ENCODE measurements at places on chromosomes 1 and 21.
A peak's percentile ranks its signal among the peaks of the same experiment; 100 is the strongest.

DNA sequence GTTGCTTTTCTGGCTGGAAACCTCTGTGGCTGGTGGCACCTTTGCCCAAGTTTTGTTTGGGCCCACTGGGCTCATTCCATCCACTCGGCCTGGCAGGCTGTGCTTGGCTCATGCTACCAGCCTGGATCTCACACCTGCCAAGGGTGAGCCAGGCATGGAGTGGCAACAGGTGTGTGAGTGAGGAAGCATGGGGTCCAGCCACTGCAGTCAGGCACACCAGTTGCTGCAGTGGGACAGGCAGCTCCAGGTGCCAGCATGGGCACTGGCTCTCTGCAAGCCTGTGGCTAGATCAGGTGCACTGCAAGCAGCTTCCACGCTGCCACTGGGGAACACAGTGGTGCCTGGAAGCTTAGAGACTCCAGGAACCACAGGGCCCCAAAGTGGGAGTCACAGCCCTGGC, 57.0 kb downstream of the NUP210L start:
- no peak for DNase-seq

DNA sequence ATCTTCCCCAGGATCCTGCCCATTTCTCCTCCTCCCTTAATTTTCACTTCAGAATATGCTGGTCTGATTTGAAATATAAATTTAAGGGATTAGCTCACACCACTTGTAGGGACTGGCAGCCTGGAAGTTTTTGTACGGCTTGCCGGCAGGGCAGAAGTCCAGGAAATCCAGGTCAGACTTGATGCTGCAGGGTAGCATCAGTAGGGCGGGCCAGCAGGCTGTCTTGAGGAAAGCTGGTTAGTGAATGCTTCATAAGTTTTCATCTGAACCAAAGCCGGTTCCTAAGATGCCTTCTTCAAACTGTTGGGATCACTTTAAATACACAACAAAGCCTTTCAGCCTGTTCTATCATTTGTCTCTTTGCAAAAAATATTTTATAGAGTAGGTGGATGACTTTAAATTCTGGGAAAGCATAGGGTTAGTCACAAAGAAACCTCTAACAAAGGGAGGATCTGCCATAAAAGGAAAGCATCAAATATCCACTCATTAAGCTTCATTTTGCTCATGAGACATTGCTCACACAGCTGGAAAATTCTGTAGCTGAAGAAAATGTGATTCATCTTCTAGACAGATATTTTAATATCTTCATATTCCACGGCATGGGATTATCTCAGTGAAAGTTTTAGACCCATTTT, 90.7 kb upstream of the GFI1 start:
- no peak for DNase-seq

DNA sequence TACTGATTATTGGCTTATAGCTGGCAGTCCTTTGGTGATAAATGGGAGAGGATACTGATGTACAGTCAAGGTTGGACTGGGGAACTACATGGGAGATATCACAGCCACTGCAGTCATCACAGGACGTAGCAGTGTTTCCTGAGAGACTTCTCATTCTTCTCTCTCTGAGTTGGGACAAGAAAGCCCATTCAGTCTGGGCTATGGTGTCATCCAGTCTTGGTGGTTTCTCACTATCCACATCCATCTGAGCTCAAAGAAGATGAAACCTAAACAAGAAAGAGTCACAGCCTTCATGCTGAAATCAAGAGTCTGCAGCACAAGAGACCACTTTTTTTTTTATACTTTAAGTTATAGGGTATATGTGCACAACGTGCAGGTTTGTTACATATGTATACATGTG, 12.8 kb upstream of the CD53 start:
- no peak for DNase-seq

GRCh38 chr1:63718541-63718970, 55.3 kb upstream of the ROR1 start:
- DNase-seq, result no peak

- no peak for DNase-seq
These were observed 6.0 kb upstream of the DNMT3L start for GRCh38 chr21:44267655-44268142.

DNA sequence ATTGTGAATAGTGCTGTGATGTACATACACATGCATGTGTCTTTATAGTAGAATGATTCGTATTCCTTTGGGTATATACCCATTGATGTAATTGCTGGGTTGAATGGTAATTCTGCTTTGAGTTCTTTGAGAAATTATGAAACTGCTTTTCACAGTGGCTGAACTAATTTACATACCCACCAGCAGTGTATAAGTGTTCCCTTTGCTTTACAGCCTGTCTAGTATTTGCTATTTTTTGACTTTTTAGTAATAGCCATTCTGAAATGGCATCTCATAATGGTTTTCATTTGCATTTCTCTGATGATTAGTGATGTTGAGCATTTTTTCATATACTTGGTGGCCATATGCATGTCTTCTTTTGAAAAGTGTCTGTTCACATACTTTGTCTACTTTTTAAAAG, 54.5 kb upstream of the FAM78B start:
- DNase-seq, result no peak

DNA sequence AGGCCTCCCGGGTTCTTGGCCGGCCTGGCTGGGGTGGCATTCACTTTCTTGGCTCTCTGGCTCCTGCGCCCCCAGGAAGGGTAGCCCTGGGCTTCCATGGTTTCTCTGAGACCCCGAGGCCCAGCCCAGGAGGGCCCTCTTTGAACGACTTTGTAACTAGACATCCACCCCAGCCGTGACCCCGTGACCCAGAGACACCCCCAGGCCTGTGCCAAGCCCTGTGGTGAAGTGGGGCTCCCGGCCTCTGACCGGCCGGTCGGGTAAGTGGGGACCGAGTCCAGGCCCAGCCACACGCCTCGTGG, 64.0 kb downstream of the COL18A1 start:
- no peak for DNase-seq

GRCh38 chr1:2235300-2235998, 7.3 kb downstream of the SKI start:
- DNase-seq, result peak; percentile 20

DNA sequence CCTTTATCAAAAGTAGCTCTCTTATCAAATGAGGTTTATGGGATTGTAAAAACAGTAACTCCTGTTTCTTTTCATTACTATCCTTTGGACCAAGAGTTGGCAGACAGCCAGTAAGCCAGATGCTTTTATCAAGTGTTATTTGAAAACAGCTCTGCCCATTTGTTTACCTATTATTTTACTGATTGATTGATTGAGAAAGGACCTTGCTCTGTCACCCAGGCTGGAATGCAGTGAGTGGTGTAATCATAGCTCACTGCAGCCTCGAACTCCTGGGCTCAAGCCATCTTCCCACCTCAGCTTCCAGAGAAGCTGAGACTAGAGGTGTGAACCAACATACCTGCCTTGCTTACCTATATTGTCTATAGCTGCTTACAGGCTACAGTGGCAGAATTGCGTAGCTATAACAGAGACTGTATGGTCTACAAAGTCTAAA, 3.6 kb downstream of the PRKAB2 start:
- DNase-seq, result no peak

DNA sequence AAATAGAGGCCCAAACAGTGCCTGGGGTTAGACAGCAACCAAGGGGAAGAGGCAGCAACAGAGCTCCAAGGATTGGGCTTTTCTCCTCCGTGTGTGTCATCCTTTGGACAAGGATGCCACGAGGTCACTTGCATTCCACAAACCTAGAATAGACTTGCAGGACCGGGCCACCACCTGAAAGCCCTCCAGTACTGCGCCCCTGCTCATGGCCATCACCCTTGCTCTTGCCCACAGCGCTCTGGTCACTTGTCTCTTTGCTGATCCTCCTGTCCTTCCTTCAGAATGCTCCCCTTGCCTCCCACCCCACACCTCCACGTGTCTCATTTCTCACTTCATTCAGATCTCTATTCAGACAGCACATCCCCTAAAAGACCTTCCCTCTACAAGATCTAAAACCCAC, 247.4 kb downstream of the MATN1 start:
- no peak for DNase-seq

DNA sequence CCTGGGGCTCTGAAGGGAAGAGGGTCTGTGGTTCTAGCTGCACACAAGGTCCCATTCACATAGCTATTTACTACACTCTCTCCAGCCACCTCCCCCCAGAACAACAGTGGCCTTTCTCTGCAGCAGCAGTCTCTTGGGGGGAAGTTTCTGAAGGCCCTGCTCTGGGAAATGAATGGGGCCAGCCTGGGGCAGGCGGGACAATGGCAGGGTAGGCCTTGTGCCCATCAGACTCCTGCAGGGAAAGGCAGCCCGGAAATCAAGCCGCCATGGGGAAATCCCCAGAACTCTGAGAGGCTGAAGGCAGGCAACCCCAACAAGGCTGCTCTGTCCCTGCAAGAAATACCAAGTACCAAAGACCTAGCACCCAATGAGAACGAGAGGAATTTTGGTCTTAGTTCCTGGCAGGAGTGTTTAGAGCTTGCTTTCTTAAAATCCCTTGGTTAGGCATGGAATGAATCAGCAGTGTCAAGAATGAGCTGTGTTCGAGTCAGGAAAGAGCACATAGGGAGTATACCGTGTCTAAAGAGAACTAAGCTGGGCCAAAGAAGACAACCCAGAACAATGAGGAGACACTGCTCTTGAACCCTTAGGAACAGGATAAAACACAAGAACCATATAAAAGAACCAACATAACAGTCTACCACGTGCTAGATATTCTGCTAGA, 11.3 kb downstream of the ARHGEF11 start:
- DNase-seq, result peak; percentile 29

DNA sequence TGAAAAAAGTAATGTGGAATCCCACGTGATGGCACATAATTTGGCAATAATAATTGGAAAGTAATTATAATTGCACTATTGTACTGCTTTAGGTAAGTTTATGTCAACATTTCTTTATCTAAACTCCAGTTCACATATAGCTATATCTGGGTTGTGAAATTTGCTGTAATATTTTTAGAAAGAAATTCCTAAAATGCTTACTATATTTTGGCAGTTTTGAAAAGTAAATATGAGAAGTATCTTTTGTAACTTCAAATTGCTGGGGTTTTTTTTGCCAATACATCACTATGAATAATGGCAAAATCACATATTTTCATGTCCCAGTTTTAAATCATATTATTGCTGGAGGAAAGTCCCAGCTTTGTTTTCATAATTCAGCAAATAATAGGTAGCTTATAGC, 197.5 kb downstream of the PDE4B start:
- no peak for DNase-seq
